ENCODE measurements at places on chromosomes 6 and 20.

DNA sequence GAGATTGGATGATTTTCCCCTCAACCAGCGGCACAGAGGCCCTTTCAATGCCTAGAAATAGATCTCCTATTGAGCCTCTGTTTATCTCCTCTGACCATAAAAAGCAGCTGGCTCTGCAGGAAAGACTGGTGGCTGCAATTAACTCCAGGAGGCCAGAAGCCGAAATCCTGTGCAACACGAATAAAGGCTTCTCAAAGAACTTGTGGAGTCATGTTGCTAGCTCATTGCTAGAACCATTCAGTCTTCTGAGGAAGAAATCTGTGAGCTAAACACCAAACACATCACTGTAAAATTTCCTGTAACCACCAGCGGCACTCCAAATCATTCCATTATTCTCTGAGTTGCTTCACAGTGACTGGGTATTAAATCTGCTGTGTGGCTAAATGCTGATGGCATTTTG is 49.1 kb upstream of the TPD52L1 start:
- DNase-seq, result no peak

DNA sequence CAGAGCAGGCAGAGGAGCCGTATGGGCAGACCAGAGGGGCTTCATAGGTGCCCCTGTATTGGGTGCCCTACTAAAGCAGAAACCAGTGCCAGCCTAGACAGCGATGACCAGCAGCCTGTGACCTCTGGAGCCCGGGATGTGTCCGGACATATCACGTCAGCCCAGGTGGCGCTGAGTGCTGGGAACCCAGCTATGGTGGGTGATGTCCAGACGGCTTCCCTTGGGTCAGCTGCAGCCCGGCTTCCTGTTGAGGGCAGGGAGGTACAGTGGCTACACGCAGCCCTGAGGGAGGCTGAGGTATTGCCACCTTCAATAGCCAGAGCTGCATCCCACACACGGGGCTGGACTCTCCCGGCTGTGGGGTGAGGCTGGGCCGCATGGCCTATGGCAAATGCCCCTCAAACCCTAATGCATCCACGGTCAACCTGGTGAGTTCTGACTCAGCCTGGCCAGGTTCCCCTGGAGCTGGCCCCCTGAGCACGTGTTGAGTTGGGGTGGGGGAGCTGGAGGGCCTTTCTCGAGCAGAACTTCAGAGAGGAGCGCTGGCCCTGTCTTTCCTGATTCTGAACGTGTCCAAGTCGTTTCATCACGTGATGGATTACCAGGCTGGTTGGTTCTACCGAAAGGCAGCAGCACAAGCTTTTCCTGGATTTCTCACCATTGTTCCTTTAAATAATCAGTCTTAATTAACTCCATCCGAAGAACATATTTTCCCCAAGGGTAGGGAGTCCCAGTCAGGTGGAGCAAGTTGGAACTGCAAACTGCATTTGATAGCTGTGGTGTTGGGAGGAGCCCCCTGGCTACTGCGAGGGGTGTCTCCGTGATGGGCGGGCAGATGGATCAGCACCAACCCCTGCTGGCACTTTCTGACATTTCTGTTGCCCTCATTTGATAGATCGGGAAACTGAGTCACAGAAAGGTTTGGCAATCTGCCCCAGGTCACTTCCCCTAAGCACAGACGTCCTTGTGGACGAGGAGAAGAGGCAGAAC is 7.1 kb upstream of the MYT1 start:
- no peak for DNase-seq

DNA sequence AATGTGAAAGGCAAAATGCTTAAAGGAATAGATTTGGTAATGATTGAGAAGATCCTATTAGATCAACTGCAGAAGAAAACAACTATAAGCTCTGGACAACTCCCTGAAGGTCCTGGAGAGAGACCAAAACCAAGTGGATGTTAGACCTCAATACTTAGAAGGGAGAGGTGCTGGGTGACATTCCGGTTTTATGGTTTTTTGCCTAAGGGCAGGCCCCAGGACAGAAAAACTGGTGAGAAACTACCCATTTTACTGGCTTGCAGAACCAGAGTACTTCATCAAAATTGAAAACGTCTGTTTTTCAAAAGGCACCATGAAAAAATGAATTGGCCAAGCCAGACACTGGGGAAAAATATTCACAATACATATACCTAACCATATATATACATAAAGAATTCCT is 26.3 kb downstream of the SAMHD1 start:
- DNase-seq, result no peak

- DNase-seq, result no peak
Measured at GRCh38 chr20:46646122-46646521, 5.1 kb downstream of the SLC13A3 start.

GRCh38 chr6:43973357-43973756 is 153.9 kb downstream of the MRPL14 start:
- no peak for DNase-seq

DNA sequence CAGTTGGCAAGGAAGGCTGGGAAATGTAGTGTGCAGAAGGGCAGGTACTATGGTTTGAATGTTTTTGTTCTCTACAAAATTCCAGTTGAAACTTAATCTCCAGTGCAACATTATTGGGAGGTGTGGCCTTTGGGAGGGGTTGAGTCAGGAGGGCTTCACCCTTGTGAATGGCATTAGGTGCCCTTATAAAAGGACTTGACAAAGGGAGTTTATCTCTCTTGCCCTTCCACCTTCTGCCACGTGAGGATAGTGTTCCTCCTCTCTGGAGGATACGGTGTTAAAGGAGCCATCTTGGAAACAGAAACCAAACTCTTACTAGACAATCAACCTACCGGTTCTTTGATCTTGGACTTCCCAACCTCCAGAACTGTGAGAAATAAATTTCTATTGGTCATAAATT is 82.2 kb upstream of the LRFN2 start:
- no peak for DNase-seq

GRCh38 chr6:26031595-26032339 is 55.5 kb upstream of the HFE start:
- peak; percentile 82 for DNase-seq

- DNase-seq, result no peak
Measured at GRCh38 chr20:62376112-62377063, 9.3 kb upstream of the LAMA5 start.

All from activated gamma-delta T cell treated with anti-CD3 and anti-CD28 coated beads, Interleukin-2, amount 50 U/mL, for 16 hours (primary cell).